ENCODE measurements at places on chromosomes 11 and 22.

DNA sequence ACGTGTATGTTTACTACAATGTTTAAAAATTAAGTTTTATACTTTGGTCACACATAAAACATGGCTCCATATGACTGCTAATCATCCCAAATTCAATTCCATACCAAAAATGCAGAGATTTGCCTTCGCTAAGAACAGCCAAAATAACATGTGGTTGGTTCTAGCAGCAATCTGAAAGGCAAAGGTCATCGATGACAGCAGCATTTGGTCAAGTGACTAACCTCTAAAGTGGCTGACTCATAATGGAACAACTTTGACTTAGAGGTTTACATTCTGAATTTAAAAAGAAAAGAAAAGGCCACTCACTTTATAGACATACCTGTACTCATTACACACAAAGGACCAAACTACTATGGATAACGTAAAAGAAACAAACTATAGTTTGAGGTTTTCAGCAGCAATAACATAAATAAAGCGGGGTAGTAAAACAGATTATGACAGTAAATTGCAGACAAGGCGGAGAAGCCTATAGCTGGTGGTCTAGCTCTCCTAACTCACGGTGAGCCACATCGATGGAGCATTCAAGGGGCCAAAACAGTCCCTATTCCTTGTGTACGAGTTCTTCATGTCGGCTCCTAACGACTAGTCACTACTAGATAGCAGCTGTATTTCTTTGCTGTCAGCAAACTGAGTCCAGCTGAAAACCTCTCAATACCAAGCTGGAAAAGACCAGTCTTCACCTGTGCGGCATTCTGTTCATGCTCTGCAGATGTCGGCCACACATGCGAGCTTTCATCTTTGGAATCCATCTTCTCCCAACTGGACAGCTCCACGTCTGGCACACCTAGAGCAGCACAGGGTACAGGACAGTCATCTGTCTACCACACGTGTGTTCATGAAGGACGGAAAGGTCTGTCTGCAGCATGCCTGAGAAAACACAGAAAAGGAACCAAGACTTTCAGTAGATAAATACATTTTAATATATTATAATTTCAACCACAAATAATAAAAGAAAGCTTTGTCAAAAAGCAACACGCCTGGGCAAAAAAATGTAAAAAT, 42.1 kb downstream of the PRDM10 start:
- no peak for DNase-seq

DNA sequence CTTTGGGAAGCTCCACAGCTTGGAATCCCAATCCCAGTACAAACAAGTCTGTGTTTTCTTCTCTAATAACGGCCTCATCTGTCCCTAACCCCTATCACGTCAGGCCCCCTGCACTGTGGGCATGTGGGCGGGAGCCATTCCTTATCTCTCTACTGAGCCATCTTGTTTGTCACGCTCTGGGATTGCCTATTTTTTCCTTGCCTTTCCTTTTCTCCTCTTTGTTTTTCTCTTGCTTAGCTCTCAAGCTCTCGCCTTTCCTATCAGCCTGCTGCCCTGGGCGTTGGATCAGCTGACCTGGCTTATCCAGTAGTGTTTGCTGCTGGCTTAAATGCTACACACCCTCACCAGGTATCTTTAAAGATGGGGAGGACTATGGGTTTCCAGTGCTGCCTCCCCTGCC, 35.8 kb downstream of the ARHGAP1 start:
- no peak for DNase-seq

DNA sequence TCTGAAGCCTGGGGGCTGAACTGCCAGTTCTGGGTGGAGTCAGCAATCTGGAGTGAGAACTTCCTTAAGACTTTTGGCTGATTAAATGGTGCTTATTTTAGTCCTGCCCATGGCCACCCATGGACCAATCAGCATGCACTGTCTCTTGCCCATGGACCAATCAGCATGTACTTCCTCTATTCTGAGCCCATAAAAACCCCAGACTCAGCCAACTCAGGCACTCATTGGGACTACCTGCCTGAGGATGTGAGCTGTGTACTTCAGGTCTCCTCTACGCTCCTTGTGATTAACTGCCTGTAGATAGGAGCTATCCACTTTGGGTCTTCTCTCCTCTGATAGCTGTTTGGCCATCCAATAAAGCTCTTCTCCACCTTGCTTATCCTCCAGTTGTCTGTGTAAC, 342.3 kb upstream of the CCDC179 start:
- no peak for DNase-seq

DNA sequence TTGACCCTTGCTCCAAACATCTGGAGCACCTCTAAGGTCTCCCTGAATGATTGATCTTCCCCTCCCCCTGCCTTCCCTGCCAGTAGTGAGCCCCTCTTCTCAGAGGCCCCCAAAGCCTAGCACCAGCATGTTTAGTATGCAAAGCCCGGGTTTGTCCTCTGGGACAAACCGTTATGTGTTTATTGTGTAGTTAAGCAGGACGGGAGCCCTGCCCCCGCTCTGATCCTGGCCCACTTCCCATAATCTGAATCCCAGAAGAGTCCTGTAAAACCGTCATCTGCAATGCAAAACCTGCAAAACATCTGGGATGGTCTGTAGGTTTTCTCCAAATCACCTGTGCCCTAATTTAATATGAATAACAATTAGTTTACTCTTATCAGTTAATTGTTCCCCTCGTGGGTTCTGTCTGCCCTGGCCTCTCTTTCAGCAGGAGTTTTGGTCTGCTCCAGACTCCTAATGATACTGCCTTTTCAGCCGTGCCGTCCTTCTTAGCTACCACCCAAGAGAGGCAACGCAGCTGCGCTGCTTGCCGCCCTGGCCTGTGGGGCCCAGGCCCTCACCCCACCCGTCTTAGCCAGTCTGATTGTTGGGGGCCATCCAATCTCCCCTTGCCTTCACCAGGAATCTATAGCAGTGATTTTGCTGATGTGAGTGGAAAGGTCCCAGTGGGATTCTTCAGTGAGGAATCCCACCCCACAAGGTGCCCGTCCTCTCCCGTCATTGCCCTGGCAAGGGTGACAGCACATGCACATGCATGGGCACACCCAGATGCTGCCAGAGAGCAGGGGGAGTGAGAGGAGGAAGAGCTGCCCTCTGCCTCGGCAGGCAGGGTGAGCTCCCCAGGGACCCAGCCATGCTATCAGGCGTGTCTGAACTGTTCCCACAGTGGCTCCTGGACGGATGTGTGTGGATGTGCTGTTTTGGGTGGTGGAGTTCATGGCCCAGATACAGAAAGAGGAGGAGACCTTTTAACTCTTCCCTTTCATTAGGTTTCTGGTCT, 3.0 kb upstream of the B3GAT1 start:
- DNase-seq = no peak

- DNase-seq = peak; percentile 94
Measured at GRCh38 chr11:65421794-65422632, 585 bp upstream of the NEAT1 start.

- DNase-seq = no peak
Measured at GRCh38 chr11:128709402-128709801, 15.5 kb downstream of the FLI1 start.

- peak; percentile 64 for DNase-seq
Measured at GRCh38 chr22:50247748-50248147, 2.9 kb upstream of the TUBGCP6 start.

DNA sequence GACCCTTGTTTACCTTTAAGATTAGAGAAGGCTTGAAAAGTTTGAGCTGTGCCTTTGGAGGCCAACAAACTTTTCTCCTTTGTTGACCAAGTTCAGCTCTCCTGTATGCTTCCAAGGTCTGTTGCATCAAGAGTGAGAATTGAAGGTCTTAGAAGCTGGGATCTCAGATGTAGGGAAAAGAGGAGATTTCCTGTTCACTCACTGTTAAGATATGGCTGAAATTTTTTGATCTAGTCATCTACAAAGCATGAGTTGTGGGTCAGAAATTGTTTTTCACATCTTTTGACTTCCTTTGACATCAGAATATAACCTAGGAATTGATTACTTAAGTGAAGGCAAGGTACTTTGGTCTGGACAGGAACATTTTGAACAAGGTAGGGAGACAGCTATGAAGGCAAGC, 12.1 kb downstream of the OR51B4 start:
- DNase-seq = no peak

DNA sequence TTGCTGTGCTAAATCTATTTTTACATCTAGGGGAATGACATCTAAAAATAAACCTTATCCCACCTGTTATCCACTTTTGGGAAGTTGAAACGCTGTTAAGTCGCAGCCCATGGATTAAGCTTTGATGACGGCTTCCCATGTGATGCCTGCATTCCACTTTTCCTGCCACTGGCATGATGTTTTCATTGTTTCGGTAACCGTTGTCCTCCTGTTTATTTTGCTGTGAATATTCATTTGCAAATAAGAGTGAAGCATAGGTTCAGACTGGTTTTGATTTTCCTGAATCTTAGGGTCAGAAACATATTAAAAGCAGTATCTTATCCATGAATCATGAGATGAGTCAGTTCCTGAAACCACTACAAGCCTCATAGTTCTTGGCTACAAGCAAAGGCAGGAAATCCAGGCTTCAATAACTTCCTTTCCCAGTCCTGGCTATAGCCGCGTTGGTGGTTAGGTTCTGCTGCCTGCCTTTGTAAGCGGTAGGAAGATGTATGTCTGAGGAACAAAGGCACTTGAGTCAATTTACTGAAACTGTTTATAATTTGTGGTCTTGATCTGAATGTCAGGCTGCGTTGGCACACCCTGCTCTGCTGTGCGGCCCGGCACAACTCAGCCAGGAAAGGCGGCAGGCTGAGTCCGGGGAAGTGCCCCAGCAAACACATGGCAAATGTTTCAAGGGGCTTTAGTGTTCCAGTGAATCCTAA, 19.4 kb downstream of the TEAD1 start:
- no peak for DNase-seq

- no peak for DNase-seq
Measured at GRCh38 chr11:34353881-34354280, 3.9 kb downstream of the ABTB2 start.

GRCh38 chr11:16468735-16469453, 112.5 kb upstream of the SOX6 start:
- no peak for DNase-seq

GRCh38 chr11:73154178-73154577, 12.1 kb upstream of the FCHSD2 start:
- DNase-seq = peak; percentile 22

DNA sequence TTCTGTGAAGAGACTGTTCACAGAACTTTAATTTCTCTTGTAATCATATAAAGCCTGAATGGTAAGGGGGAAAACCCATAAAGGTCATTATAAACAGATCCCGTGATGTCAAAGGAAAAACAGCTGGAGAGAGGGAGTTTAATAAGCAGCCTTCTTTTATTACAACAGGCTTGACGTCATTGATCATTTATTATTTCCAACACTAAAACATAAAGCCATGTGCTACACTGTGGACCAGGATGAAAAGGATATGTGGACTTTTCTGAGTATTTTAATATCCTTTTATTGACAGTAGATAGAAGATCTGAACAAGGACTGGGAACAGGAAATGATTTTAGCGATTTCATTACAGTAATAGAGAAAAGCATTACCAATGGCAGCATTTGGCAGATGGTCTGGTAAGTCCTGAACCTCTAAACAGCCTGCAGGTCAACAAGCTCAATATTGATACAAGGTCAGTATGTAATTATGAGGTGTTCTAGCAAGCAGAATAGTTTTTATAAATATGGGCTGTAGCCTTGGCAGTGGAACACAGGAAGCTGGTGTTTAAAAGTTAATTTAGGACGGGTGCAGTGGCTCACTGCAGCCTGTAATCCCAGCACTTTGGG, 25.1 kb upstream of the TPH1 start:
- no peak for DNase-seq

DNA sequence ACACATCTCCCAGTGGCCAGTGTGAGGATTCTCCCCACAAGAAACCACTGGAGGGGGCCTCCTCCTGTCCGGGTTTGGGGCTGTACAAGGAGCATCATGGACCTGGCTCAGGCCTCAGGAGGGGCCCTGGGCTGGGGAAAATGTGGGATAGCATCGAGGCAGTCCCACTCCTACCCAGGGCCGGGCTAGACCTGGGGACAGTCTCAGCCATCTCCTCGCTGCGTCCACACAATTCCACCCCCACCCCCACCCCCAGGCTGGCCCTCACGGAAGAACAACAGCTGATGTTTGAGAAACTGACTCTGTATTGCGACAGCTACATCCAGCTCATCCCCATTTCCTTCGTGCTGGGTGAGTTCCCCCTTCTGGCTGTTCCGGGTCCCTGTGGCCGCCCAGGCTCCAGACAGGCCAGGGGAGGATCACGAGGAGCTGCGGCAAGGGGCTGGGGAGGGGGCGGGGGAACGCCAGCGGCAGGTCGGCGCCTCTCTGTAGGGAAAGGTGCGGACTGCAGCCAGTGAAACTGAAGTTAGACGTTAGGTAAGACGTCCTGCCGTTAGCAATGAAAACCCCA, 4.8 kb downstream of the BEST1 start:
- no peak for DNase-seq

DNA sequence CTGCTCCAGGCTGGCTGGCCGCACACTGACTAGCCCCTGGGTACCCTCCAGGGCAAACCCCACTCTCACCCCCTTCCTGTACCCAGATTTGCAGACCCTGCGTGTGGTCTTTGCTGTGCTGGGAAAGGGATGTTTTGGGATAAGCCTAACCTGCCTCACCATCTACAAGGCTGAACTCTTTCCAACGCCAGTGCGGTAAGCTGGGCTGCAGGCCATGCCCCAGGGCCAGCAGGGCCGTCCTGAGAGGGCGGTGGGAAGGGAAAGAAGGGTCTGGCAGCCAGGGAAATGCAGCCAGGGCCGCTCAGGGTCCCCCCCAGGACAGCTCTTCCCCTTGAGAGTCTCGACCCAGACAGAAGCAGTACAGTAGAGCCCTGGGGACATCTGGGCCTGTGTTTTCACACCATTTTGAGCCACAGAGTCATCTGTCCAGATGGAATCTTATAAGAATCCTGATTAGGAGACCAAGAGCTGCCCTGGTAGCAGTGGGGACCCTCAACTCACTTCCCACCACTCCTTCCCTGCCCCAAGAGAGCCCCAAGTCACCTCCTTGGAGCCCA, 22.4 kb upstream of the SLC22A12 start:
- no peak for DNase-seq

DNA sequence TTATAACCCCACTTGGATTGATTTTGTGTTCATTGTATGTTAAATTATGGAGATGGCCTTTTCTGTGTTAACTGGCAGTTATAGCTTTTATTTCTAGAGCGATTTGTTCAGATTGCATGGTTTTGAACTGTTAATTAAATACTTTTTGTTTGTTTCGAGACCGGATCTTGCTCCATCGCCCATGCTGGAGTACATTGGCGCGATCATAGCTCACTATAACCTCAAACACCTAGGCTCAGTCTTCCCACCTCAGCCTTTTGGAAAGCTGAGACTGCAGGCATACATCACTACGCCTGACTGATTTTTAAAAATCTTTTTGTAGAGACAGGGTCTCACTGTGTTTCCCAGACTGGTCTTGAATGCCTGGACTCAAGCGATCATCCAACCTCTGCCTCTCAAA, 77.0 kb downstream of the FAM83F start:
- no peak for DNase-seq

DNA sequence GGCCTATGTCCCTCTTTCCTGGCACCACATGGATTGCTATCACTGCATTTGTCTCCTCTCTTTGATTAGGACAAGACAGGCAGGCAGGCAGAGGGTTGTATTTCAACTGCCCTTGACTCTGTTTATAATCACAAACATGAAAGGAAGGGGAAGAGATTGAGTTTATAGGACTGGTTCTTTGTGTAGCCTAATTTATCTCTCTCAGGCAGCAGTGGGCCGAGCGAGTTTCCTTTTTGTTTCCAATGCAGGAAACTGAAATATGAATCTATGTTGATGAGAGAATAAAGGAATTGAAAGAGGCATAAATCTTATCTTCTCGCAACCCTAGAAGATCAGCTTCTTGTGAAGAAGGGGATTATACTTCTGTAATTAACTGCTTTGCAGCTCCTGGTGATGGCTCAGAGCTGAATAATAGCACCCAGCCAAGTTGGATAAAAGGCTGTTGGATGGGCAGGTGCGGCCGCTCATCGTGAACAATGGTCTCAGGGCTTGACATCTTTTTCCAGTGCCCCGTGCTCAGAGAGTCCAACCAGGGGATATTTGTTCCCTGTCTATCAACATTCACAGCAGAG, 80.6 kb upstream of the SYT13 start:
- no peak for DNase-seq

Measured in CD4-positive, alpha-beta T cell treated with Interleukin-15 for 4 hours (primary cell).